ENCODE measurements at places on chromosomes 3 and 15. TPM values are rescaled to one million over a fixed set of nuclear protein-coding genes. Genes with fewer than 3 reads are reported as not detected.

DNA sequence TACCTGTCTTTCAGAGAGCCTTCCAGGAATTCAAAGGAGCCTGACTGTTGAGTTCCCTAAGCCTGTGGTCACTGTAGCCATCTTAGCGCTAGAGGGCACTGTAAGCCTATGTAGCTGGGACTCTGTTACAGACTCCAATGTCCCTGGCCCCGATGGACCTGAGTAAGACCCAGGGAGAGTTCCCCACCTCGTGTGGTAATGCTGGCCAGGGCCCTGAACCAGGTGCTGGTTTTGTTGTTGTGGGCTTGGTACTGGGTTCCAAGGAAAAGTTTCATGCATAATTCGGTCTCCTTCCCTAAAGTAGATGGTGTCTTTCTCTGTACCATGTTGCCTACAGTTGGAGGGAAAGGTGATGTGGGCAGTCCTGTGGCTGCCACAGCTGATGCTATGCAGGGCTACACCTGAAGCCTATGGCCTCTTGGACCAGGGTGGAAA lies 32.4 kb downstream of the CDAN1 start:
- DNase-seq = peak; percentile 92

DNA sequence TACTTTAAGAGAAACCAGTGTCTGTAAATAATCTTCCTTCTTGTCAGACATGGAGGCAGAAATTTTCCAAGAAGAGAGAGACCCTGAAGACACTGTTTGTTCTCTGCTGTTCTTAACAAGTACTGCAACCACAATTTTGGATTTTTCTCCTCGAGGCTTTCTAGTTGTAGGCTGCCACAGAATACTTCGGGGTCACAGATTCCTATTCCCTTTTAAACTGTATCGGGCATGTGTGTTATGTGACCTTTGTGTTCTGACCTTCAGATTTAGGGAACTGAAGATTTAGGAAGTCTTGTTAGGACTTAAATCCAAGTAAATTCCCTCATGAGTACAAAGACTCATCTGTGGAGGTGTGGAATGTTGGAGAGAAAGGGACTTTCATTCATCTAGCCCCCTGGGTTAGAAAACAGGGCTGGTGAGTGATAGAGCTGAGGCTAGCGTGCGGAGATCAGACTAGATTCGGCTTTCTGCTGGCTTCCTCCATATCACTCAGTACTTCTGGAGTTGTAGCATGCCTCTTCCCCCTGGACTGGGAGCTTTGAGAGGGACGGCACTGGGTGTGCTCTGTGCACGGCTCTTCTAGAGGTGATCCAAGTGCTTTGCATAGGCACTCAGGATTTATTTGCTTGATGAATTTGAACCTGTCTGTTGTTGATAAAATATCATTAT lies 237.0 kb downstream of the LPP start:
- DNase-seq = no peak

- no peak for DNase-seq
These were observed 167.3 kb downstream of the GMNC start for GRCh38 chr3:190695225-190695624.

ACVR2B gene
- 2.9 TPM for total RNA-seq

CHRNA7 gene
- not detected for total RNA-seq

GRCh38 chr15:71114066-71114680 lies 1.1 kb upstream of the THSD4 start:
- DNase-seq = no peak

DNA sequence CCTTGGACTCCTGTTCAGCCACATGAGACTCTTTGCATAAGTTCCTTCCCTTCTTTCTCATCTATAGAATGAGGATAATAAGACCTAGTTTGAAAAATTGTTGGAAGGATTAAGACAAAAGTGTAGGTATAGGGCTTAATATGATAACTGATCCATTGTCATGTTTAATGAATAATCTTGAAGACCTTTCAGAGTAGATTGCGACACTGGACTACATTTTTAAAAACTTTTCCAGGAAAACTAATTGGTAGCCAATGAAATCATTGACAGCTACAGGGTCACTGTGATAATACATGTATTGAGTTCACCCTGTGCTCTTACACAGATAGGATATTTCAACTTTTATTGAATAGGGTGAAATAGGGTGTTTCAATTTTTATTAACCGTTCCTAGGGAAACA lies 78.5 kb upstream of the FBN1 start:
- no peak for DNase-seq

DNA sequence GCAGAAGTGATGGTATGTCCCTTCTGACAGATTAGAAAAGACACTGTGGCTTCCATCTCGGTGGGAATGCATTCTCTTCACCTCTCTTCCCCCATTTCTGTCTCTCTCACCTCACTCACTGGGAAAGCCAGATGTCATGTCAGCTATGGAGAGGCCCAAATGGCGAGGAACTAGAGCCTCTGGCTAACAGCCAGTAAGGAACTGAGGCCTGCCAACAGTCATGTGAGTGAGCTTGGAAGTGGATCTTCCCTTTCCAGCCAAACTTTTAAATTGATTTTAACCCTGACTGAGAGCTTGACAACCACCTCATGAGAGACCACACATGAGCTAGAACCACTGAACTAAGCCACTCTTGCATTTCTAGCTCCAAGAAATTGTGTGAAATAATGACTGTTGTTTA lies 35.2 kb upstream of the CDAN1 start:
- no peak for DNase-seq

DNA sequence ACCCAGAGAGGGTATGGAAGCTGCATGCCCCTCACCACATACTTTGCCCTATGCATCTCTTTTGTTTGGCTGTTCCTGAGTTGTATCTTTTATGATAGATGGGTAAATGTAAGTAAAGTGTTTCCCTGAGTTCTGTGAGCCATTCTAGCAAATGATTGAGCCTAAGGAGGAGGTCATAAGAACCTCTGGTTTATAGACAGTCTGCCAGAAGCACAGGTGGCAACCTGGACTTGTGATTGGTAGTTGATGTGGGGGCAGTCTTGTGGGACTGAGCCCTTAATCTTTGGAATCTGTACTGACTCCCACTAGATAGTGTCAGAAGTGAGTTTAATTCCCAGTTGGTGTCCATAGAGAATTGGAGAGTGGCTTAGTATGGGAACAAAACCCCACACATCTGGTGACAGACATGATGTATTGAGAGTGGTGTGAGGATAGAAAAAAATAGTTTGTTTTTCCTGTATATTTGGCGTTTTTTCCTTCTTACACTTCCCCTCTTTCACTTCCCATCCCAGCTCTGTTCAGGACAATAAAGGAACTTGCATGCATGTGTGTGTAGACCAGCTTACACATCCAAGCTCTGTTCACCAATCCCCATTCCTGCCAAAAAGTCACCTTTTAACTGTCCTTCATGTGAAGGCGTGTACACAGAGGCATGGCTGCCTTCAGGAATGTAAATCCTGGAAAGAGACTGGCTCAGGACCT lies 38.1 kb upstream of the SPPL2A start:
- DNase-seq = no peak

GRCh38 chr15:90059208-90059985 lies 42.9 kb downstream of the IDH2 start:
- DNase-seq = no peak

TRAT1 gene
- not detected for total RNA-seq

GRCh38 chr3:195113536-195114425 lies 157.2 kb downstream of the XXYLT1 start:
- peak; percentile 45 for DNase-seq

DNA sequence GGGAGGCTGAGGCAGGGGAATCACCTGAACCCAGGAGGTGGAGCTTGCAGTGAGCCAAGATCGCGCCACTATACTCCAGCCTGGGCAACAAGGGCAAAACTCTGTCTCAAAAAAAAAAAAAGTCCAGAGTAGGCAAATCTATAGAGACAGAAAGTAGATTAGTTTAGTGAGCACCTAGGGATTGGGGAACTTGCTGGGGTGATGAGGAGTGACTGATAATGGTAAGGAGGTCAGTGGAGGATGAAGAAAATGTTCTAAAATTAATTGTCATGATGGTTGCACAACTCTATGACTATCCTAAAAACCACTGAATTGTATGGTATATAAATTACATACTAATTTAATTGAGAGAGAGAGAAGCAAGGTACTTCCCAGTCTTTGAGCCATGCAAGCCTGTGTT lies 27.8 kb upstream of the LYZL4 start:
- no peak for DNase-seq

DNA sequence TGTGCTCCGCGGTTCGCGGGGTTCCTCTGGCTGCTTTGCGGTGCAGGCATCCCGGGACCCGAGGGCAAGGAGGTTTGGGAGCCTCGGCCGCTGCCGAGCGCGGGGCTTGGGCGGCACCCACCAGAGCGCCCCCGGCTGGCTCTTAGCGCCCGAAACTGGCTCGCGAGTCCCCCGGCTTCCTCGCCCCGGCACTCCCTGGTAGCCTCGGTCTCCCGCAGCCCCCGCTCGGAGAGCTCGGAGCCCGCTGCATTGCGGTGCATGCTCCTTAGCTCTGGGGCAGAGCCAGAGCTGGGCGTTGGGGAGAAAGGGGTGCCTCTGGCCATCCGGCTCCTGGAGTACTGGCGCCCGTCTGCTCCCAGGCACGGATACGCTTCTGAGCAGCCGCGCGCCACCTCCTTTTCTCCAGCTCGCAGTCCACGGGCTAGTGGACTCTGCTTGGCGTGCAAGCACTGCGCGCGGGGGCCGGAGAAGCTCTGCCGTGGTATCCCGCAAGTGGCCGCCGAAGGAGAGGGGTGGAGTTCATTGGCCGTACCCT lies 753 bp downstream of the EPHB1 start:
- DNase-seq = peak; percentile 85

CPLX3 gene
- total RNA-seq = not detected

CD47 gene
- 76.0 TPM for total RNA-seq

GOLIM4 gene
- total RNA-seq = 50.1 TPM

DNA sequence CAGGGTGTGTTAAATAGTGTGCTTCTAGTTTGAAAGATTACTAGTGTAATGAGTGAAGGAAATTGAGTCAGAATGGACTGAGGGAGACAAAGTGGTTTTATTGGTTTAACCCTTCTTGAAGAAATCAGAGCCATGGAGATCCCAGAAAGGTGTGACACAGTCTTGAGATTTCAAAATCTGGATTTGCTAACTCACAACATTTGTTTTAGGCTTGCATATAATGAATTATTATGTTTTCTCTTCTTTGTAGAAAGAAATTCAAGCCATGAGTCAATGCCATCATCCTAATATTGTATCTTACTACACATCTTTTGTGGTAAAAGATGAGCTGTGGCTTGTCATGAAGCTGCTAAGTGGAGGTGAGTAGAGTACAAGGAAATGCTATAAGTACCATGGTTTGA lies 25.1 kb downstream of the OXSR1 start:
- no peak for DNase-seq

GRCh38 chr3:152396867-152397266 lies 128.1 kb downstream of the MBNL1 start:
- no peak for DNase-seq

DNA sequence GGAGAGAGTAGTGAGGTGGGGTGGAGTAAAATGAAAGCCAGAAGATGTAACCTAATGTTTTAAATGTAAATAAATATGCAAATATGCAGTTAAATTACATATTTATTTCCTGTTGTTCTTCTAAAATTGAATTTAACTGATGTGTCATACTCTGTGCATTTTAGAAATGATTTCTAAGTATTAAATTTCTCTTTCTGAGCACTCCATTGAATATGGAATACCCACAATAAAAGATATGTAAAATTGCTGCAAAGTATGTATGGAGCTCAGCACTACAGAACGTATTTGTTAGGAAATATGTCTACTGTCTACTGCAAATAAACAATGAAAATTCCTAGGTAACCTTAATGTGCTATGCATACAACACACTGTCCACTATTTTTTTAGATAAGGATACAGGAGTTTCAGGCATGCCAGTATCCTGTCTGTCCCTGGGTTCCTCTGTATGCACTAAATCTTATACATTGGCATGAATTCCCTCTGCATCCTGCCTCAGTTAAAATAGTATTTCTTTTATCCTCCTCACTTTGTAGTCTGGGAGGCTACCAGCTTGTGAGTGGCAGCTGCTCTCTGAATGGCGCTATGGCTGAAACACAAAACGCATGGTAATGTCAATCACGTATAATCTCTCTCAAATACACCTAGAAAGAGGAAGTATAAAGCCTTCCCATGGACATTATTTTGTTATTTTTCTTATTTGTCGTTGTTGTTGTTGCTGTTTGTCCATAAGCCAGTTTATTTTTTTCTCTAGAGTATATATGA lies 579.5 kb downstream of the PYDC2 start:
- no peak for DNase-seq

Measured in osteoblast (primary cell).